Upper lobe of left lung (tissue), 6 donors: ENCODE measurements at places on chromosomes 4 and X.

DNA sequence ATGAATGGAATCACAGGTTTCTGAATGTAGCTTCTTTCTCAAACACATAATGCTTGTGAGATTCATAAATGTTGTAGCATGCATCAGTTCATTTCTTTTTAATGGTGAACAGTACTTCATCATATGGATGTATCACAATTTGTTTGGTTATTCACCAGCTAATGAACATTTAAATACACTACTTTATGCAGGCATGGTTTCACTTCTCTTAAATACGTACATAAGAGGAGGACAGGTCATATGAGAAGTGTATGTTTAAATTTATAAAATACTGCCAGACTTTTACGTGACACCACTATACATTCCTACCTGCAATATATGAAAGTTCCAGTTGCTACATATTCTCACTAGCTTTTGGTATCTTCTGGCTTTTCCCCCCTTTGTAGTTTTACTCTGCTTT, 65.4 kb downstream of the ANKRD17 start:
- no peak for DNase-seq

DNA sequence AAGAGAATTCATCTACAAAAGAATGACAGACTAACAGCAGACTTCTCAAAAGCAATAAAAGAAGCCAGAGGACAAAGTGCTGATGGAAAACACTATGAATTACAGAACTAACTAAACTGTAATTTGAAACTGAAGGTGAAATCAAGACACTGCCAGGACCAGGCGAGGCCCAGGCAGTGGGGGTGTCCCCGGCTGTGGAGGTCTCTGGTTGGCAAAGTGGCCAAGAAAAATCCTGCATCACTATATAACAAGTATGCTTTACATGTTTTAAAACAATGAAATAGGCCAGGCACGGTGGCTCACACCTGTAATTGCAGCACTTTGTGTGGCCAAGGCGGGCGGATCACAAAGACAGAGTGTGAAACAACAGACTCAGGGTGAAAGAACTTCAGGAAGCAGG, 32.9 kb downstream of the CHM start:
- no peak for DNase-seq

GRCh38 chr4:113760795-113761619, 531 bp downstream of the CAMK2D start:
- DNase-seq: peak; percentile 83

- DNase-seq: no peak
These were observed 133.3 kb upstream of the ZIC3 start for GRCh38 chrX:137432609-137433008.

- no peak for DNase-seq
These were observed 1065.0 kb downstream of the NLGN4X start for GRCh38 chrX:5163663-5164062.

DNA sequence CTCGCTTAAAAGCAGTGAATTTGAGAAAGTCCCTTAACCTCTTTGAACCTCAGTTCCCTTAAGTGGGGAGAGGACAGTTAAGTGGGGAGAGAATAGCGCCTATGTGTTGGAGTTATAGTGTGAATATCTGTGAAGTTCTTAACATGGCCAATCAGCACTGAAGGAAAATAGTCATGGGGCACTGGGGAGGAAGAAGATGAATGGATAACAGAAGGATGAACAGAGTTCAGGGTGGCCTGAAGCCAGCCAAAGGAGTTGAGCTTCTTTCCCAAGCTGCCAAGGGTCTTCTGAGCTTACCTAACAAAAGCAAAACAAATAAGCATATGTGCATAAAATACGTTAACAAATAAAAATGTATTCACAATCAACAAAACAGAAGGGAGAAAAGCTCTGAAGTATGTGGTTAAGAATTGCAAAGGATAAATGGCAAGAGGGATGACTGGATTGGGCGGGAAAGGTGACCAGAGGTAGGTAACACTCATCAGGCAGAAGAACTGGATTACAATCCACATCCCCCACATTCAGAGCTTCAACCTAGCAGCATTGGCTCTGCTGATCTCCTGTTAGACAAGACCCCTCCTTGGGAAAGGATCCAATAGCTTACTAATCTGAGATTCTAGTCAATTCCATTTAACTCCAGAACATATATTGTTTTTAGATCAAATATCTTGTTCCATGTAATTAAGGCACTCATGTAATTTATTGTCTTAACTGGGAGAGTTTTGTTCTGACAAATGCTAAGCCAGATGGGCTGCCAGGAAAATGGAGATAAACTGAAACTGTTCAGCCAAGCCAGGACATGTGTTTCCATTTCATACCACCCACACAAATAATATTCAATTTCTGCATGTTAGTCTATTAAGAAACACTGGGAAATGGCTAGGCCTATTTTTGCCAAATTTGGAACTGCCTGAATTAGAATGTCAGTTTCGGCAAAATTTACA, 221.2 kb downstream of the LDB2 start:
- no peak for DNase-seq

DNA sequence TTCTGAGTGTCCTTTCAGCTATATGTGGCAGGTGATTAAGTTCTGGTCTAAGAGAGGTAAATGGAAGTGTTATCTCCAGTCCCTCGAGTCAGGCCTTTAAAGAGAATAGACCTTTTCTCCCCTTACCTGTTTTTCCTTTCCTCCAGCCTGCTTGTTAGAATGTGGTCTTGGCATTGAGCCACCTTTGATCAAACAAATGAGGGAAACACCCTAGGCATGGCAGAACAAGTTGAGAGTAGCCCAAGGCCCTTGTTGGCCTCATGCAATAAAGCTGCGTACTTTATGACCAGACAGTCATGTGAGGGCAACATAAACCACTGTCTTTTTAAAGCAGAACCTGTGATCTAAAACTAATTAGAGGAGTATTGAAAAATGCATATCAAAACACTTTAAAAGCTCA, 13.2 kb upstream of the IL13RA2 start:
- DNase-seq: peak; percentile 35

- DNase-seq: no peak
These were observed 7.5 kb downstream of the PCDH10 start for GRCh38 chr4:133156556-133156955.

- no peak for DNase-seq
These were observed 616.7 kb upstream of the PCDH7 start for GRCh38 chr4:30103455-30103854.

DNA sequence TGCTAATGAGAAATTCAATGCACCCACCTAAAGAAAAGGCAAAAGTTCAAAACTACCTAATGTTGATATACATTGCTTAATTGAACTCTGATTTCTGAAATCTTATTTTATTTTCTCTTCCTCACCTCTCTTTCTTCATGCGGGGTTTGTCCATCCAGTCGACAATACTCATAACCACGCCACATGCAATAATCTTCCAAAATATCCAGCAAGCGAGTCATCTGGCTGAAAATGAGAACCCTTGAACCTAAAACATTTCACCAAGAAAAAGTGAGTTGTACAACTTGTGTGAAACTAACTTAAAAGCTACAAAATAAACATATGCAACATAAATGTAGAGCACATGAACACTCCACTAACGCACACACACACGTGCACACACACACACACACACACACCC, 26.7 kb downstream of the SMARCA1 start:
- DNase-seq: no peak

DNA sequence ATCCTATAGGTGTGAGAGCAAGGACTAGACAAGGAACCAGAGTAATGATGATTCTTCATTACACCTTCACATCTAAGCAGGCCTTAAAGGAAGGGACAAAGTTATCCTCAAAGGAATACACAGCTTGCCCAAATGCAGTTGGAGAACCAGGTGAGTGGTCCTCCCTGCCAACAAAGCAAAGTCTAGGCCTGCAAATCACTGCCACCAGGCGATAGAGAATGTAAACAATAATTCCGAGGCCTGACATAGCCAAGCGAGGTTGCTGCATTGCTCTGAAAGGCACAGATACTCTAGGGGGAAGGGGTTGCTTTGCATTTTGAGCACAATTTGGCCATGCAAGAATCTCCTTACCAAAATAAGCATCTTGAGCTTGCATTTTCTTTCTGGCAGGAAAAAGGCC, 178.2 kb upstream of the FAT1 start:
- no peak for DNase-seq

DNA sequence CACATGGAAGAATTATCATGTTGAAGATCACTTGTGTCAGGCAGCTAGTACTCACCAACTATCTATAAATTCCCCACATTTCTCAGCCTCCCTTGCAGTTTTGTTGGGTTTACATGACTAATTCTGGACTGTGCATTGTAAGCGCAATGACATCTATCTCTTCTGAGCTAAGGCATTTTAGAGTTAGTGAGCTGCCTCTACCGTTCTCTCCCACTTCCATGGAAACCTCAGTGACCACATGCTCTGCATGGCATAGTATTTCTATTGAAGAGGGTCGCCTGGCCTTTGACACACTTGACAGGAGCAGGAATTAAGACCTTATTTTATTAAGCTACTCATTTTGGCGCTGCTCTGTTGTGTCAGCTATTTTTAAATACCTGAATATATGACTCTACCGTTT, 67.5 kb upstream of the NPY2R start:
- no peak for DNase-seq

- no peak for DNase-seq
These were observed 18.7 kb upstream of the CDKL5 start for GRCh38 chrX:18406531-18407266.

DNA sequence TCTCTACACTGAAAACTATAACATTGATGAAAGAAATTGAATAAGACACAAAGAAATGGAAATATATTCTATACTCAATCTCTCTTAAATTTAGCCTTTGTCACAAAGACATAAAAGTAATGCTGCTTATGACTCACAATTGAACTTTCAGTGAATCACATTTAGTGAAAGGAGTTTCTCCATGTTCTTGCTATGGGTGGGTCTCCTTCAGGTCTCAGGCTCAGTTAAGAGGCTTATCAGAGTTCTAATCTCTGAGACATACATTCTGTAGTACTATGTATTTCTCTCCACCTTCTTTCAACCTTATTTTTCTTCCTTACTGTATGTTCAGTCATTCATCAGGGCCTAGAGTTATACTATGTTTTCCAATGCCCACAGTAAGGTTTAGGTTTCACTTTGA, 220.9 kb downstream of the DTHD1 start:
- DNase-seq: no peak

DNA sequence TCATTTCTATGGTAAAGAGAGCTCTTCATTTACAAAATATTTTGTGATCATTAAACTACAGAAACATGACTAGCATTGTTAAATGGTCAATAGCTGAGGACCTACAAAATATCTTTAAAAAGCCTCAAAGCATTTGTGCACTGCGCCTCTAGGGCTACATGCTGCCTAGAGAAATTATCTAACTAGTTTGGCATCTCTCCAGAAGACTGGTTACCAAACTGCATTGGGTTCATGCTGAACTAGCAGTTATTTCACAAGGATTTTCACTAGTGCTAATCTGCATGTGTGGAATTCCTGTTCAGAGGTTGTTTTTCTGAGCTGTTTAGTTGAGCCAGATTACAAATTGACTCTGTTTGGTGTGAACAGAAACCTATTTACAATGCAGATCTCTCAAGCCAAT, 58.5 kb upstream of the PITX2 start:
- DNase-seq: no peak

GRCh38 chrX:104324461-104325212, 69.9 kb upstream of the ESX1 start:
- DNase-seq: no peak

- no peak for DNase-seq
These were observed 1.9 kb downstream of the SLC9A7 start for GRCh38 chrX:46757052-46757451.

- DNase-seq: no peak
These were observed 96.4 kb downstream of the CHIC2 start for GRCh38 chr4:53967986-53968385.

- DNase-seq: no peak
These were observed 2.8 kb downstream of the PJA1 start for GRCh38 chrX:69162361-69162865.

DNA sequence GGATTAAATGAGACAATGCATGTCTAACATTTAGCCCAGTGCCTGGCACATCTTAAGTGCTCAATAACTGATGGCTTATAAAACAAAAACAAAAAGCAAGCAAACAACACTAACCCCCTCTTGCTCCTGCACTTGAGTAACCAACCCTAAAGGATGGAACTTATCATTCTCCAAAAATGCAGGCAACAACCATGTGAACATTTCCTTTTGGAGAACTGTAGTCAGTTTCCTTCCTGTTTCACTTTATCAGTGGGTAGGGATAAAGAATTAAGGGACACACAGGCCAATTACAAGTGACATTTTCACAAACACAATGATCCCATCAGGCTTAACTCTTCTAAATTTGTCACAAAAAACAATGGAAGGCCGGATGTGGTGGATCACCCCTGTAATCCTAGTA, 30.4 kb downstream of the RPS3A start:
- DNase-seq: no peak

DNA sequence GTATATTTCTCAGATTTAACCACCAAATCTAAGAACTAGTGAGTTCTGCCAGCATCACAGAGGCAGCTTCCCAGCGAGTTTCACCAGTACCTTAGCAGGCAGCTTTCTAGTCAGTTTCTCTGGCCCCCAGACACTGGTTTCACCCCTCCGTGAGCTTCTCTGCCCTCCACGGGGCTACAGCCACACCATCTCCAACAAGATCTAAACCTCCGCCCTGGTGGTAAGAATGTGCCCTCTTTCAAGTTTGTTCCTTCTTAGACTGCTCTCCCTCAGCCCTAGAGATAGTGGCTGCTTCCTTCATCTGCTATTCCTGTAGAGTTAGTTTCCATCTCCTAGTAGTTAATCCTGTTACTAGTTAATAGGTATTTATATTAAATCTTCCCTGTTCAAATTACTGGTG, 60.5 kb upstream of the TAB3 start:
- no peak for DNase-seq

DNA sequence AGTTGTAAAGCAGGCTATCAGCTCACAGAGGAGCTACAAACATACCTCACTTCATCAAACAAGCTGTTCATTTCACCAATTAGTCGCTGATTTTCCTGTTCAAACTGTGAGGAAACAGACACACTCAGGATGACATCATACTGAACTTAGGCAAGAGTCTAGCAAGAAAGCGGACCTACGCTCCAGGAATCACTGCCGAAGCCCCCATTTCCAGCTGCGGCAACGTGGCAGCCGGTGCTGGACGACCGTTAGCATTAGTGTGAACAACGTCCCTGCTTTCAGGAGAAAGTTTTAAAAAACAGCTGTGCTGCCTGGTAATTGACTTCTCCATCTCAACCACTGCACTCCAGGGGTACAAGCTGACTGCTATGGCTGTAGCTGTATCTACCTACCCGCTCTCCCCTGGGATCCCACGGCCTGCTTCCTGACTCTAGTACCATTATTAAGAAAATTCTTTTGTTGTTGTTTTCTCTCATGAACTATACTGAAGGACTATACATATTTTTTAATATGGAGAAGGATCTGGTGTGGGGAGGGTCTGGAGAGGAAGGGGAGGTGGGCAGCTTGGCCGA, 38.3 kb downstream of the NSG1 start:
- no peak for DNase-seq

DNA sequence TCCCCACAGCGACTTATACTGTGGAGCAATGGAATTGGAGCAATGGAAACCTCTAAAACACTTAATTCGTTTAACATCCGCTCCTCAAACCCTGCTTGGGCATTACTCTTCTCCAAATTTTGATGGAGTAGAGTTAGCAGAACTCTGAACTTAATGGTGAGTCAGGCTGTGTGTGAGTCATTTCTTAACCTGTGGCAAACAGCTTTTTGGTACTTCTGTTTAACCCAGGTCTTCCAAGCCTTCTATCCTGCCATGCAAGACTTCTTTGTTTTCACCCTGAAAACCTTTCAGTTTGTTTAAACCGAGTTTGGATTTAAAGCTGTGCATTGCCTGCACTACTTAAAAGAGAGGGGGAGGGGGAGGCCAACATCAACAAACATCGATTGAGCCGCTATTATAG, 3.6 kb upstream of the AMOT start:
- DNase-seq: no peak

- no peak for DNase-seq
These were observed 14.6 kb downstream of the SMAD1 start for GRCh38 chr4:145496292-145496691.

GRCh38 chrX:86714441-86714840, 566.2 kb downstream of the DACH2 start:
- DNase-seq: no peak
